ENCODE measurements at places on chromosomes 2 and 18. TPM values are rescaled to one million over a fixed set of nuclear protein-coding genes. Genes with fewer than 3 reads are reported as not detected.
A peak's percentile ranks its signal among the peaks of the same experiment; 100 is the strongest.

- no peaks in the 10 kb centered on the region for H3K27me3 ChIP-seq
- H3K4me3 ChIP-seq = no peak overlapping the region
- H3K27ac ChIP-seq = no peak overlapping the region
- H3K4me1 ChIP-seq = peaks cover 9% of the 10 kb centered on the region
- H3K36me3 ChIP-seq = no peaks in the 10 kb centered on the region
- DNase-seq = no peak
Measured at GRCh38 chr2:162072181-162072702, 1.8 kb downstream of the DPP4 start.

- no peaks in the 10 kb centered on the region for H3K4me1 ChIP-seq
- H3K36me3 ChIP-seq = no peaks in the 10 kb centered on the region
- H3K27me3 ChIP-seq = no peaks in the 10 kb centered on the region
- DNase-seq = no peak
- H3K27ac ChIP-seq = no peak overlapping the region
Measured at GRCh38 chr2:107740300-107740699, 86.4 kb upstream of the RGPD4 start.

DNA sequence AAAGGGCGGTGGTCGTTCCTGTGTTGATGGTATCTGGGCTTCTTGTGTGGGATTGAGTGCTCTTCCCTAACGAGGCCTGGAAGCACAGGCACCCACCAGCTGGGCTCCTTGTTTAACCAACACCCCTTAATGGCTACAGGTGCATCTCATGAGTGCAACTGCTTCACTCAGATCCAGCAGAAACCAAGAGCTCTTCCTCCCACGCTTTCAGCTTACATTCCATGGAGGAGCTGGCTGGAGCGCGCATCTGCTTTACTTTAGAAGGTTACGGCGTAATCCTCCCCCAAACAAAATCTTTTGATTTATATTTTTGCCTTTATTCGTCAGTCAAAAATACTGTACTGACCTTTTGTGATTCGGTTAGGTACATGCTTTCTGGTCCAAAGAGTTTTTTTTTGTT, 174.7 kb downstream of the LTBP1 start:
- DNase-seq = no peak
- no peak overlapping the region for H3K27ac ChIP-seq

GRCh38 chr2:226427538-226428307, 371.9 kb downstream of the IRS1 start:
- no peaks in the 10 kb centered on the region for H3K36me3 ChIP-seq
- no peak overlapping the region for H3K27ac ChIP-seq
- no peak for DNase-seq
- H3K27me3 ChIP-seq = no peaks in the 10 kb centered on the region

- no peaks in the 10 kb centered on the region for H3K36me3 ChIP-seq
- H3K27ac ChIP-seq = no peak overlapping the region
- no peaks in the 10 kb centered on the region for H3K27me3 ChIP-seq
- H3K4me1 ChIP-seq = no peaks in the 10 kb centered on the region
Measured at GRCh38 chr2:230947908-230948365, 22.9 kb upstream of the GPR55 start.

- no peak overlapping the region for H3K4me3 ChIP-seq
- DNase-seq = no peak
- H3K36me3 ChIP-seq = no peaks in the 10 kb centered on the region
- H3K27me3 ChIP-seq = no peaks in the 10 kb centered on the region
Measured at GRCh38 chr2:226330206-226330605, 469.4 kb downstream of the IRS1 start.

- H3K27ac ChIP-seq = no peak overlapping the region
- H3K4me1 ChIP-seq = no peaks in the 10 kb centered on the region
- no peak overlapping the region for H3K4me3 ChIP-seq
Measured at GRCh38 chr2:218465987-218466633, 47.2 kb downstream of the VIL1 start.

DNA sequence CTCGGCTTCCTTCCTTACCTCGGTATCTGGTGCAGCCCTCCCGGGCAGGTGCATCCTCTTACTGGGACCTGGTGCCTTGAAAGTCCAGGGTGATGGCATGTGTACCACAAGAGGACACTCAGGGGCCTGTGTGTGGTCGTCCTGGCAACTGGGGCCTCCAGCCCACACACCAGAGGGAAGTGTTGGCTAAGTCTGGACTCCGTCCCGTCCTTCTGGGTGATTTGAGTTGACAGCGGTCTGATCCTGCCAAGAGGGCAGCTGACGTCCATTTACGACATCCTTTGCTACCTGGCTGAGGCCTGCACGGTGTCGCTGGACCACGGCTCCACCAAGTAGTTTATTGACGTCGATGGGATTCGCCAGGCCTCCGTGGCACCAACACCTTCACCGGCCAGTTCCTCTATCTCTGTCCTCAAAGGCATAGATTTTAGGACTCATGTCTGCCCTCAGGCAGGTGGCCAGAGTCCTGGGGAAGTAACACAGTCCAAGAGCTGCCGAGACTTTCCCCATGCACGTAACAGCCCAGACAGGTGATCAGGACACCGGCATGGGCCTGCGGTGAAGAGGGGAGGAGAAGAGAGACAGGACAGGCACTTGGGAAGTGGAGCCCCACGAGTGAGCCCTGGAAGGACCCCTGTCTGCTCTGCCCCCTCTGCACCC, 186.0 kb upstream of the HDAC4 start:
- no peaks in the 10 kb centered on the region for H3K4me1 ChIP-seq
- no peak for DNase-seq
- no peaks in the 10 kb centered on the region for H3K36me3 ChIP-seq
- no peak overlapping the region for H3K27ac ChIP-seq
- H3K27me3 ChIP-seq = no peaks in the 10 kb centered on the region

Gene DSG1
- total RNA-seq = 3.8 TPM

GRCh38 chr2:54708584-54709335, 14.7 kb upstream of the EML6 start:
- H3K4me3 ChIP-seq = peak overlapping the region; percentile 49
- H3K27ac ChIP-seq = no peak overlapping the region
- no peaks in the 10 kb centered on the region for H3K4me1 ChIP-seq
- peak; percentile 58 for DNase-seq
- H3K27me3 ChIP-seq = no peaks in the 10 kb centered on the region
- no peaks in the 10 kb centered on the region for H3K36me3 ChIP-seq

DNA sequence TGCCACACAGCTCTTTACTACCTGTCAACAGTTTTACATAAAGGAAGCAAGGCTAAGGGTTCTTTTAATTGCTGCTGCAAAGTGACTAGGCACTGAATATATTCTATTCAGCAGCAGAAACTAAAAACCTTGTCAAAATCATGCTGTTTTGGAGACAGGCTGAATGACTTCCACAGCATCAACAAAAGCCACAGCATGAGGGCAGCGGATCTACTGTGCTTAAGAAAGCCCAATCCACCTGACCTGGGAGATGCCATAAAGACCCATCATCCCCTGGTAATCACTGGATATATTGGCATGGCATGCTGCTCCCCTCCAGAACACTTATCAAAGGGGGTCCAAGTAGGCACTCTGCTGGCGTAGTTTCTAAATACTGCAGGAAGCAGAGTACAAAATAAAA, 715.1 kb upstream of the SLC8A1 start:
- H3K36me3 ChIP-seq = no peaks in the 10 kb centered on the region
- no peaks in the 10 kb centered on the region for H3K4me1 ChIP-seq
- no peaks in the 10 kb centered on the region for H3K27me3 ChIP-seq
- H3K4me3 ChIP-seq = no peak overlapping the region
- no peak overlapping the region for H3K27ac ChIP-seq

DNA sequence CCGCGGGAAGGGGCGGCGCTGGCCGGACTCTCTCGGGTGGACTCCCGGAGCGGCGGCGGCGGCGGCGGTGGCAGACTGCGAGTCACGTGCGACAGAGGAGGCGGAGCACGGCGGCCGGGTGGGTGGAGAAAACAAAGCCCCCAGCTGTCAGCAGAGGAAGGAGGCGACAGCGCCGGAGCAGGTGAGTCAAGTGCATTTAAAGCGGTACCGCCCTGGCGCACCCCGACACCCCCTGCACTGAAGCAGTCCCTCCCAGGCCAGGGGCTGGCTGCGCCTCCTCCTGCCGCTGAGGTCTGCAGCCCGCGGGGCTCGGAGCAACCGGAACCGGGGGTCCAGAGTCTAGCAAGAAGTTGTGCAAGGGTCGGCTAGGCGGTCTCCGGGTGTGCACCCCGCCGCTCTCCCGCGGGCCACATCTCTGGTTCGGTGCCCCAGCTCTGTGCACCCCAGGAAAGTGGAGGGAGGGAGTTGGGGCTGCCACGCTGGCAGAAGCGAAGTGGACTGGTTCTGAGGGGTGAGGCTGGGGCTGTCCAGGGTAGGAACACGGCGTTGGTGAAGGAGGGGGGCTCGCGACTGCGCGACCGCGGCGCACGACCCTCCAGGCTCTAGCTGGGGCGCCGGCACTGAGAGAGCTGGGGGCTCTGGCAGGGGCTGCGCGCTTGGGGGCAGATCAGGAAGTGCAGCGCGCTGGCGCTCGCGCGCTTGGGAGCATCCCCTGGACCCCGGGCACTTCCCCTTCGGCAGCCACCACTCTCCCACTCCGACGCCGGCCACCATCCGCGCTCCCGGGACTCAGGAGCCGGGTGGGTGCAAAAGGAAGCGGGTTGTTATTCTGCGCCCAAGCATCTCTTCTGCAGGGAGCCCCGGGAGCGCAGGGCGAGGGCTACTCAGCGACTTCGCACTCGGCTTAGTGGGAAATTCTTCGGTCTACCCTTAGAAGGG, 64.0 kb upstream of the MAPRE2 start:
- DNase-seq = peak; percentile 63
- no peaks in the 10 kb centered on the region for H3K36me3 ChIP-seq
- H3K27me3 ChIP-seq = no peaks in the 10 kb centered on the region
- peaks cover 14% of the 10 kb centered on the region for H3K4me1 ChIP-seq
- H3K27ac ChIP-seq = no peak overlapping the region

DNA sequence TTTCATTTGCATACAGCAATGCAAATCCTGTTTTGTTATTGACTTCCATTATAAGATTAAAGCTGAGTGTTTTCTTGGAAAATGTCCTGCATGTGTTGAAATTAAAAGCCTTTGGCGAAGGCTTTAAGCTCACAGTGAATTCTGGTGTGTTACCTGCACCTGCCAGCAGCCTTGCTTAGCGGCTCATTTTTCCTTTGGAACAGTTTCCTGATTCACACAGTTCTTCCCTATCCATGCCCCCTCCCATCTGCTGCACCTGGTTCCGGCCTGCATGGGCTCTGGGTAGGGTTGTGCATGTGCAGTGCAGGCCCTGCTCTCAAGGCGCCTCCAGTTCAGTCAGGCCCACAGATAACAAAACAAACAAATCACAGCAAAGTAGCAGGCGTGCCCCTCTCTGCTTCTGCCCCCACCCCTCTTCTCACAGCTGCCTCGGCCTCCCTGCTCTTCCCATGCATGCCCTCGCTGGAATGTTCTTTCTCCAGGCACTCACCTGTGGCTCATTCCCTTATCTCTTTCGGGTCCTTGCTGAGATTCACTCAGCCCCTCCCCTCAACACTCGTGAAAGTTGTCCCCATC, 15.8 kb downstream of the MTCL1 start:
- H3K27ac ChIP-seq = no peak overlapping the region
- DNase-seq = no peak
- H3K4me1 ChIP-seq = no peaks in the 10 kb centered on the region
- no peaks in the 10 kb centered on the region for H3K36me3 ChIP-seq
- no peaks in the 10 kb centered on the region for H3K27me3 ChIP-seq

Gene TACR1
- total RNA-seq = 0.06 TPM

Gene CYP27C1
- 0.55 TPM for total RNA-seq

Gene PROM2
- 2.1 TPM for total RNA-seq

- no peaks in the 10 kb centered on the region for H3K36me3 ChIP-seq
- H3K27me3 ChIP-seq = no peaks in the 10 kb centered on the region
- peak within 1 kb of the TSS; percentile 91 for H3K27ac ChIP-seq
- peaks cover 8% of the 10 kb centered on the region for H3K4me1 ChIP-seq
- DNase-seq = peak; percentile 45
- H3K4me3 ChIP-seq = peak within 1 kb of the TSS; percentile 89
Measured at GRCh38 chr2:69914950-69915945, at the start of gene MXD1. Gene MXD1 (plus strand): TSS chr2:69915109. CDS start chr2:69915331, 222 bp downstream.
